Cardiac muscle cell (in vitro differentiated cells and primary cell): ENCODE measurements at places on chromosomes 7 and 10. TPM values are rescaled to one million over a fixed set of nuclear protein-coding genes. Genes with fewer than 3 reads are reported as not detected.

DNA sequence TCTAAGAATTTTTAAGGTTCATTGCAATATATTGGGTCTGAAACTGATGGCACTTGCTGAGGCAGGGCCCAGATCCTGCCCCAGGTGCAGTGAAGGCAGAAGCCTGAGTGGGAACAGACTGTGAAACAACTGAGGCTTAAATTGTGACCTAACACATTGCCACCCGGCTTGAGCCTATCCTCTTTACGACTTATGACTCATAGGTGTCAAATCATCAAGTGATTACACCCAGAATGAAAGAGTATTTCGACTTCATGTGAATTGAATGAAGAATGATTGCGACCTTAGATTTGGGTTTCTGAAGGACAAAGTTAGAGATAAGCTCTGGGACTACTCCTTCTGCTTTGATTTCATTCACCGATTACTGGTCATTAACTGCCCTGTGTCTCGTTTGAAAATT, 200.9 kb downstream of the CREB5 start:
- DNase-seq = no peak

CPN1 gene
- not detected in 2 replicates for total RNA-seq

PDK4 gene
- 0.88 and 2.6 TPM in 2 replicates for total RNA-seq

GRCh38 chr10:129864601-129865126, 99.4 kb downstream of the EBF3 start:
- DNase-seq = no peak

GRCh38 chr10:84700668-84701369, 372.4 kb downstream of the CCSER2 start:
- DNase-seq = no peak

GRCh38 chr7:50372923-50373322, 68.4 kb downstream of the IKZF1 start:
- DNase-seq = no peak

- DNase-seq = no peak
Observed at GRCh38 chr7:31958226-31958625, 112.0 kb downstream of the PDE1C start.

GRCh38 chr7:46288861-46289260, 367.8 kb upstream of the IGFBP3 start:
- DNase-seq = no peak

TLL2 gene
- total RNA-seq = 0.15 and 0.28 TPM in 2 replicates

- no peak for DNase-seq
Observed at GRCh38 chr10:76191336-76191735, 759.9 kb downstream of the LRMDA start.

ADCK2 gene
- total RNA-seq = 22.6 and 31.1 TPM in 2 replicates

GRCh38 chr7:158299607-158300006, 288.0 kb downstream of the PTPRN2 start:
- no peak for DNase-seq

CC2D2B gene
- total RNA-seq = 0.07 and 0.15 TPM in 2 replicates

DNA sequence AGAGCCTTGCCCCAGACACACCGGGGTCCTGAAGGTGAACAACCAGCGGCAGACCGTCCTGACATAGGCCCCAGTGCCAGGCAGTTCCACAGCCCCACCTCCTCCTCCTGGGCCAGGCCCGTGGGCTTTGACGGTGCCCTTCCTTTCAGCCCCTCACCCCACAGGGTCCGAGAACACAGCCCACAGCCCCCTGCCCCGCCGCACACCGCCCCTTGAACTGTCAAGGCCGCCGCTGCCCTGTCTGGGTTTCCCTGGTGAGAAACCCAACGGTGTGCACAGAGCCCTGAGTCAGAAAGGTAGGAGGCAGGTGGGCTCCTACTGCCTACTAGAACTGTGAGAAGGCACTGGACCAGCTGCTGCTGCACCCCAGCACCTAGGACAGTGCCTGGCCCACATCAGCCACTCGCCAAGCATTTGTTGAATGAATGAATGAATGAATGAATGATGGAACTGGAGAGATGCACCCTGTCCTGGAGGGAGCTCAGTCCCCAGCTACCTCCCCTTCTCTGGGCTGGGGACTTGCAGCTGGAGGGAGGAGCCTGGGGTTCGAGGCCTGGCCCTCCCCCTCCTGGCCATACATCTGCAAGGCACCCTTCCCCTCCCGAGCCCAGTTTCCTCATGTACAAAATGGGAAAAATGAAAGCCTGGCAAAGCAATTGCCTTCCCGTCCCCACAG, 117.9 kb downstream of the SLIT1 start:
- no peak for DNase-seq

DNA sequence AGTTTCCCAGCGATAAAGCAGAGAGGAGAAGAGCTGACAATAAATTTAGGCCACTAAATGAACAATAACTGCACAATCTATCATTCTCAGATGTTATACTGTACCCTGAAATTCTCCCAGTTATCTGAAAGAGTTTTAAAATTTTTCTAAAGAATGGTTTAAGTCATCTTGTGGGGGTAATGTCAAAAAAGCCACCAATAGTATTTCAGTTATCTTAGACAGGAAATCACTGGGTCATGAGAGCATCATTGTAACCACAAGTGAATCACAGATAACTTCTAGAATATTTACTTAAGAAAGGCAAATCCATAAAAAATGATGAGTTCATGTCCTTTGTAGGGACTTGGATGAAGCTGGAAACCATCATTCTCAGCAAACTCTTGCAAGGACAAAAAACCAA, 147.1 kb downstream of the DNAJB9 start:
- peak; percentile 34 for DNase-seq

HTR7 gene
- 0.07 TPM in 1 of 2 replicates, not detected in the other for total RNA-seq

DNA sequence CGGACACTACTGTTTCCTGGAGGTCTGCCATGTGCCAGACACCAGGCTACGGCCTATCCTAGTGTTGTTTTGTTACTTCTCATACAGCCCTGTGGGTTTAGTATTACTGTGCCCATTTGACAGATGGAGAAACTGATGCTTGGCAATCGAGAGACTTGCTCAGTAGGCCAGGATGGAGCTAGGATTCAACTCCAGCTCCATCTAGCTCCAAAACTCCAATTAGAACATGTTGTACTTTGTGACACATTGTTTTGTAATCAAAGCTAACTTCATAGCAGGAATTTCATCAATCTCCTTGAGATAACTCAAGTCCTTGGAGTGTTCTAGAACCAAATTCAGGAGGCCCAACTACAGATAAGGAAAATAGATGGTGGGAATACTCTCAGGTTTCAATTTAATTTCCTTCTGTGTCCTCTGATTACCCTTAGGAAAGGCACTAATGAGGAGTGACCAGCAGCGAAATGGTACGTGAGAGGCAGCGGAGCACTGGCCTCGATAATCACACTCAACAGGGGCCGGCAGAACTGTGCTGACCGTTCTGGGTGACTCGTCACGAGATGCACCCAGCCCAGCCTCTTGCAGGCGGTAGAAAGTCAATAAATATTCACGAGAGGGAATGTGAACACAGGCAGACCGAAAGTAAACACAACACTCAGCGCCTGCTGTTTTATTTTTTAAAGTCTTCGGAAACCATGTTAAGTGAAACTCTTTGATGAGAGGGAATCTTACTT, 269.6 kb upstream of the NEBL start:
- DNase-seq = no peak

- peak; percentile 96 for DNase-seq
Observed at GRCh38 chr10:89278034-89278535, 23.8 kb upstream of the IFIT2 start.

DNA sequence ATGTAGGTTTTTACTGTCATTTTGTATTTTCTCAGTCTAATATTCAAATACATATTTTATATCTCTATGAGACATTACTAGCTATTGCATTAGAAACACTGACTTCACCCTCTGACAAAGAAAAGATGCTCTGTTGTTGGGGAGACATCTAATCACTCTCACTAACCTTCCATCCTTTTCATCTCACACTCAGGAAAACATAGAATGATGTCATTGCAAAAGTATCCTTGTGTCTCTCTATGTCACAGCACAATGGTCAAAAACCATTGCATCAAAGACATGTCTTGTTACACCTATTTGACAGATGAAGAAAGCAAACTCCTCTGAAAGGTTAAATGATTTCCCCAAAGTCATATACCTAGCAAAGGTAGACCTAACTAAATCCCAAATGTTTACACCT, 231.3 kb upstream of the PTN start:
- DNase-seq = no peak

DNA sequence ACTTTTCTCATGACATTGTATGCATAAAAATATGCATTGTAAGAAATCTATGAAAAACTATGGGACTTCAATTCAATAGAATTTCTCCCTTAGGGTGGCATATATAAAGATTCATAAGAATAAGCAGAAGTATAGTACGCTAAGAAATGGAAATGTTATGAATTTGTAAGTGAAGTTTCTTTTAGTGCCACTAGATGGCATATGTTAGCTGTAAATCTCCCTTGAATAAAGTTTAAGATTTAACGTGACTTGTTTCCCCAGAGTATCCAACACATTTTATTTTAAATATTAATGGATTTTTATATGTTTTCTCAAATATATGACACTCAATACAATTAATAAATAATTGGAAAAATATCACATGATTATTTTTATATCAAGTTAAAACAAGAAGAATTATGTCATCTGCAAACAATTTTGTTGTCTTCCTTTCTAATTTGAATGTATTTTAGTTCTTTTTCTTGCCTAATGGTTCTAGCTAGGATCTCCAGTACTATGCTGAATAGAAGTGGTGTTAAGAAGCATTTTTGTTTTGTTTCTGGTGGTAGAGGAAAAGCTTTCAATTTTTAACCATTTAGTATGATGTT, 287.2 kb downstream of the HGF start:
- DNase-seq = no peak

DNA sequence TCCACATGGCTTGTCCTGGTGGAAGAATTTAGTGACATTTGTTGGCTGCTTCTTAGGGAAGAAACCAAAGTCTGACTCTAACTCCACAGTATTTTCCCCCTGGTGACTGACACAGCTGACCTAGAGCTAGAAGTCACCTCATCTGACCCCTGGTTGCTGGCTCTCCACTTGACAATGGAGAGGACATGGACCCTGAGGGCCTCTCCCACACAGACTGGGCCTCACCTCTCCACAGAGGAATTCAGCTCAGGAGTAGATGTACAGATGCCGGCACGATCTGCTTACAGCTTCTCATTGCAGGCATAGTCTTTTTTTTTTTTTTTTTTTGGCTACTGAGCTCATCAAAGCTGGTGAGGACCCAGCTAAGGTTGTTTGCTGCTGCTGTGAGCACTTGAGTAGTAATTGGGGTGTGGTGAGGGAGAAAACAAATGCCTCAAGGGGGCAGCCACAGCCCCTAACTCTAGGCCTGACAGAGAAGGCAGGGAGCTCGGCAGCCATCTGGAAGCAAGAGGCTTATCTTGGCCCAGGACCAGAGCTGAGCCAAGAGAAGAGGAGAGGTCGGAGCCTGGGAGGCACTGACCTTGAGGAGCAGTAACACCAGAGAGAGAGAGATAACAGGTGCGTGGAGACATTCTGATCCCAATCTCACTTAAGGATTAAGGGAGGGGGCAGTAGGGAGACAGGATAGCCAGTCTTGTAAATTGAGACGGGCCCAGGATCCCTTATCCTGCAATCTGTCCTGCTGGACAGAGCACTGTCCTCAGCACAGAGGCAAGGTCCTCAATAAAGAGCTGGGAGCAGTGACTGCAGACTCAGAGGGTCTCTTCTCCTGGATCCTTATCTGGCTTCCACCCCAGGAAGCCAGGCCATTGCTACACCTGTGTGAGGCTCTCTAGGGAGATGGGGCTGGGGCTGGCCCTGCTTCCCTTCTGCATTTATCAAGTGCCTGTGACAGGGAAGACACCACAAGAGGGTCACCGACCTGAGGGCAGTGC, 9.4 kb downstream of the PRSS58 start:
- DNase-seq = no peak

ZNF503 gene
- total RNA-seq = 110 and 124 TPM in 2 replicates

- DNase-seq = no peak
Observed at GRCh38 chr7:2099048-2099957, 133.4 kb downstream of the MAD1L1 start.

SLC4A2 gene
- 269 and 288 TPM in 2 replicates for total RNA-seq

DNA sequence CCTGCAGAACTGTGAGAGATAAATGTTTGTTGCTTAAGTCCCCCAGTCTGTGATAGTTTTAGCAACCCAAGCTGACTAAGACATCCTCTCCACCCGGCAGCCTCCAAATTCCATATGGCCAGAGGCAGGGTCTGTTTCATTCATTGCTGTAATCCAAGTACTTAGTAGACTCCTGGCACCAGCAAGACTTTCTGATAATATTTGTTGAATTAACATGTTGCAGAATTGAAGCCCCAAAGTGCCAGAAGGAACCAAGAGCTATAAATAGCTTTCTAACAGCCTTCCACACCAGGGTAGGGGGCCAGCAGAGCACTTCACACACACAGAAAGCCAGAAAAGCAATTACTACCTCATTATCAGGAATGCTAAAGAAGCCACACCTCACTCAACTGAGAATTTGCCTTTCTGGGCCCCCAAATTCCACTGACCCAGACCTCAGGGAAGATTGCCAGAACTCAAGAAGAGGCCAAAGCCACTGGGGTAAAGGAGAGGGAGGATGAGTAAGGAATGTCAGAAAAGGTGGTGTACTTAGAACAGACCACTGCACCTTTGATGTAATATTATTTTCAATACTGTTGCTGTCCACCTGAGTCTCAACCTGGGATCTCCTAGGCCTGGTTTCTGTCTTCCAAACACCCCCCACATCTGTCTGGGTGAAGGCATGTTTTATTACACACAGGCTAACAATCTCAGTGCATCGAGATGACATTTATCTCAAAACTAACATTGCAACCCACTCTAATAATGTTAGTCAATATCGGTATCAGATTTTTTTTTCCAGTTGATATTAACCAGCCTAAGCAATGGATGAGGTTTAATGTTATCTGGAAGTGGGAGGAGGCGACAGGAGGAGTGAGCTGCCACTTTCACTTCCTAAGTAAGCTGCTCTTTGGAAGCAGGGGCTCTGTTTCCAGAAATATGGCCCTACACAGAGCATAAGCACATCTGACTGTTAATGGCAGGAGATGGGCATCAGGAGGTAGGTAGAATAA, 5.5 kb downstream of the NOD1 start:
- peak; percentile 94 for DNase-seq

JAKMIP3 gene
- total RNA-seq = 0.42 and 0.56 TPM in 2 replicates

GALNT17 gene
- total RNA-seq = 2.3 and 5.2 TPM in 2 replicates

DNA sequence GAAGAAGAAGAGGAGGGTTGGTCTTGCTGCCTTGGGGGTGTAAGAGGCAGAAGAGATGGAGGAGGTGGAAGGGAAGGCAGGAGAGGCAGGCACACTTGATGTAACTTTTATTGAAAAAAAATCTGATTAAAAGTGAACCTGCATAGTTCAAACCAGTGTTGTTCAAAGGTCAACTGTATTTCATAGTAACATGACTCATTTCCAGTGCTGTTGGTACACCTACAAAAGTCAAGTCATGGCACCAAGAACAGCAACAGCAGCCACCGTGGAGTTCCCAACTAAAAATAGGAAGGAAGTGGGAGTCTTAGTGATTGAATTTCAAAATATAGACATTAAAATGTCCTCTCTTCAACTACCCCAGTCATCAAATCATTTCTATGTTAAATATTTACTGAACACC, 88.5 kb downstream of the CTNNA3 start:
- DNase-seq = no peak

- no peak for DNase-seq
Observed at GRCh38 chr10:383519-383918, 248.3 kb downstream of the ZMYND11 start.
